ENCODE measurements at places on chromosomes 13 and 19.

DNA sequence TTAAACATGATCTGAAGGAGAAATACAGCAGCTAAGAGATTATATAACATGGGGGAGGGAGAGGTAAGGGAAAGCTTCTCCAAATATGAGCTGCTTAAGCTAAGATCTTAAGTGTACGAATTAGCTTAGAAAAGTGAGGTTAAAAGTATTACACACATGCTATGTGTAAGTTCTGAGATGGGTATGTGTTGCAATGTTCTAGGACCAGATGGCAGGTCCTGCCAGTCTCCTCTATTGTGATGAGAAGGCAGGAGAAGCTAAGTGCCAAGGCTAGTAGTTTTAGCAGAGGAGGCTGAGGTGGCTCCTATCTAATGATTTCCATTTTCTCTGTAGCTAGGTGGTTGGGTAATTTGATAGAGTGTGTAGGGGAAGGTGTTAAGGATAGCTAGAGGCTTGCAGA is 57.6 kb downstream of the MICU2 start:
- DNase-seq: no peak

DNA sequence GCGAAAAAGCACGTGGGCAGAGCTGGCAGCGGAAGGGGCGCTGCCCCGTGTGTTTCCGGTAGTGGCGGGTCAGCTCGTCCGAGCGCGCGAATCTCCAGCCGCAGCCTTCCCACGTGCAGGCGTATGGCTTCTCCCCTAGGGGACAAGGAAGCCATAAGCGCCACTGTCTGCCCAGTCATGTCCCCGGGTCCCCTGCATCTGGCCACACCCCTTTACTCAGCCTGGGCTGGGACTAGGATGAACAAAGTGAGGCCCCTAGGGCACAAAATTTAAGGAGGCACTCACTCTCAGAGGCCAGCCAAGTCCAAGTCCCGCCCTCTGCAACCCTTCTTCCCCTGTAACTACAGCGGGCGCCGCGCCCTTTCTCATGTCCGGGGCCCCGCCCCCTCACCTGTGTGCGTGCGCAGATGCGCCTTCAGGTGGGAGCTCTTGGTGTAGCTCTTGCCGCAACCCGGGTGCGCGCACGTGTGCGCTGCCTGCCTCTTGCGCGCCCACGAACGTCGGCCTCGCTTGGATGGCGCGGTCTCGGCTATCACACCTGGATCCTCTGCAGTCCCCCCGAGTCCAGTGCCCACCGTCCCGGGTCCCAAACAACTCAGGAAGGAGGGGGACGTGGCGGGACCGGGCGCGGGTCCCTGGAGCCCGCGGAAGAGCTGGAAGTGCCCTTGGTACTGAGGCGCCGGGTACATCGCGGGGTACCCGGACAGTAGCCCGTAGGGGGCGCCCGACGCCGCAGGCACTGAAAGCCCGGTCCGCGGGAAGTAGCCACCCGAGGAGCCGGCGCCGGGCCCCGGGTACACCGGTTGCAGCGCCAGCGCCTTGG is 1.9 kb downstream of the KLF1 start:
- peak; percentile 78 for DNase-seq

- no peak for DNase-seq
Observed at GRCh38 chr13:105121221-105121620, 1414.2 kb downstream of the EFNB2 start.

GRCh38 chr19:47863514-47863936 is 4.5 kb downstream of the TPRX2 start:
- peak; percentile 88 for DNase-seq

DNA sequence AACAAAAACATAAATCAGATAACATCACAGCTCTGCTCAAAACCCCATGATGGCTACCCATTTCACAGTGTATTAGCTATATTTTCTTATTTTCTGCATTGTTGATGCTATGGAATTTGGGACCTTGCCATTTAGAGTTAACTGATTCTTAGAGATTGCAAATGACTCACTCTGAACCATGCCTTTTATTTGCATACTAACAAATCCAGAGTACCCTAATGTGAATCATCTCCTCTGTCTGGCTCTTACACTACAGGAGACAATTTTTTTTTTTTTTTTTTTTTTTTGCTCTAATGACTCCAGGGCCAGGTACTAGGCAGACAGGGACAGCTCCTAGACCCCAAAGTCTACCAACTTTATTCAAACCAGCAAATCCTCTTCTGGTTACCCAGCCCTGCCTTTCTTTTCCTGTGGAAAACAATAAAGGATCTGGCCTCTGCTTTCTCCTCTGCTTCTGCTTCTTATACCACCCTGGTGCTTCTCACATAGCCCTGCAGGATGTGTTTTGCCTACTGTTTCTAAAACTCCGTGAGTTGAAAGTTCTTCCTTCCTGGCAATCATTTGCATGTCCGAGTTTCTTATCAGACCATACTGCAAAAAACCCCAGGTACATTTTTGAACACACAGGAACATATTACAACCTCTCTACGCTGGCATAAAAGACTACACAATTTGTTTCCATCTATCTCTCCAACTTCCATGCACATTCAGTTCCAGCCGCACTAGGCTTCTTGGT is 10.6 kb upstream of the ZNF460 start:
- DNase-seq: no peak

DNA sequence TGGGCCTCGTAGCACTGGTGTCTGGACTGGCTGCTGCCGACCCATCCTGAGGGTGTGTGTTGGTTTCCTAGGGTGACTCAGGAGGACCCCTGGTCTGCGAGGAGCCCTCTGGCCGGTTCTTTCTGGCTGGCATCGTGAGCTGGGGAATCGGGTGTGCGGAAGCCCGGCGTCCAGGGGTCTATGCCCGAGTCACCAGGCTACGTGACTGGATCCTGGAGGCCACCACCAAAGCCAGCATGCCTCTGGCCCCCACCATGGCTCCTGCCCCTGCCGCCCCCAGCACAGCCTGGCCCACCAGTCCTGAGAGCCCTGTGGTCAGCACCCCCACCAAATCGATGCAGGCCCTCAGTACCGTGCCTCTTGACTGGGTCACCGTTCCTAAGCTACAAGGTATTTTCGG is 13.8 kb downstream of the TIMM13 start:
- DNase-seq: no peak

Measured in GM12891 (cell line).